Fibroblast of lung (primary cell): ENCODE measurements at places on chromosomes 11 and 22.
A peak's percentile ranks its signal among the peaks of the same experiment; 100 is the strongest.

- DNase-seq: no peak
These were observed 123.4 kb downstream of the CTTN start for GRCh38 chr11:70521475-70522308.

- DNase-seq: peak; percentile 91
These were observed at the start of gene UFD1 for GRCh38 chr22:19478901-19479354. TSS of gene UFD1 (minus strand) at chr22:19479193. CDS start at chr22:19479085, 108 bp downstream.

DNA sequence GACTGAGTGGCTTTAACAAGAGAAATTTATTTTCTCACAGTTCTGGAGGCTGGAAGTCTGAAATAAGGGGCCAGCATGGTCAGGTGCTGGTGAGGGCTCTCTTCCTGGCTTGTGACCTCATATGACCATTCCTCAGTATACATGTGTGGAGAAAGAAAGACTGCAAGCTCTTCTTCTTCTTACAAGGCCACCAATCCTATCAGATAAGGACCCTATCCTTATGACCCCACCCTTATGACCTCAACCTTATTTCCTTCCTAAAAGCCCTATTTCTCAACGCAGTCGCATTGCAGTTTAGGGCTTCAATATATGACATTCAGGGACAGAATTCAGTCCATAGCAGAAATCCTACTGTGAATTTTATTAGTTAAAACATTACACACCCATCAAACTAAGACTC, 124.4 kb upstream of the RAG2 start:
- no peak for DNase-seq

GRCh38 chr11:11592146-11592684, 29.6 kb downstream of the GALNT18 start:
- no peak for DNase-seq

DNA sequence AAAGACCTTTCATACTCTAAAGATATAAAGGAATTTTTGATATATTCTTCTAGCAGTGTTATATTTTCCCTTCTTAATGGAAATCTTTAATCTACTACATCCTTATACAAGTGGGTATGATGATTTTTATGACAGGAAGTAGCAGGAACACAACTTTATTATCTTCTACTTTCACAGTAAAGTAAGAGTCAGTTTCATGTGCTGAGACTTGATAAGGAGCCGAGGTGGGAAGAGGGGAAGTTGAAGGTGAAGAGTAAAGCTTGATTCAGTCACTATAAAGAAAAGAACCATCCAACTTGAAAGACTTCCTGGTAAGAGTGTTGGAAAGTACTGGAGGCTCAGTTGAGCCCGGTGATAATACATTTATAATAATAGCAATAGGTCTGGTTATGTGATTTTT, 82.1 kb upstream of the PTH start:
- no peak for DNase-seq

DNA sequence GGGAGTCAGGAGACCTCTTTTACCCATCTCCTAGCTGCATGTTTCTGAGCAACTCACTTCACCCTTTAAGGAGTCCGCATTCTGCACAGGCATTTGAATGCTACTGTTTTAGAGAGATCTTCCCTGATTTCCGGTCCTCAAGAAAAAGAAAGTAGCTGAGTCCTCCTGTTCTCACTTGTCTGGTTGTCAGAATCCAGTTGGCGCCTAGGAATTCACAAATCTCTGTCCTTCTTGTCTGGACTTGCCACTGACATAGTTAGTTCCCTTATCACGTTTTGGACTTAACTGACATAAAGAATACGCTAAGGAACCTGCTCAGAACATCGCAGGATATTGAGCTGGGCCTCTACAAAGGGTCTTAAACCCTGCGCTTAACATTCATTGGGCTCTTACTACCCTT, 61.3 kb upstream of the OR5P2 start:
- DNase-seq: no peak

DNA sequence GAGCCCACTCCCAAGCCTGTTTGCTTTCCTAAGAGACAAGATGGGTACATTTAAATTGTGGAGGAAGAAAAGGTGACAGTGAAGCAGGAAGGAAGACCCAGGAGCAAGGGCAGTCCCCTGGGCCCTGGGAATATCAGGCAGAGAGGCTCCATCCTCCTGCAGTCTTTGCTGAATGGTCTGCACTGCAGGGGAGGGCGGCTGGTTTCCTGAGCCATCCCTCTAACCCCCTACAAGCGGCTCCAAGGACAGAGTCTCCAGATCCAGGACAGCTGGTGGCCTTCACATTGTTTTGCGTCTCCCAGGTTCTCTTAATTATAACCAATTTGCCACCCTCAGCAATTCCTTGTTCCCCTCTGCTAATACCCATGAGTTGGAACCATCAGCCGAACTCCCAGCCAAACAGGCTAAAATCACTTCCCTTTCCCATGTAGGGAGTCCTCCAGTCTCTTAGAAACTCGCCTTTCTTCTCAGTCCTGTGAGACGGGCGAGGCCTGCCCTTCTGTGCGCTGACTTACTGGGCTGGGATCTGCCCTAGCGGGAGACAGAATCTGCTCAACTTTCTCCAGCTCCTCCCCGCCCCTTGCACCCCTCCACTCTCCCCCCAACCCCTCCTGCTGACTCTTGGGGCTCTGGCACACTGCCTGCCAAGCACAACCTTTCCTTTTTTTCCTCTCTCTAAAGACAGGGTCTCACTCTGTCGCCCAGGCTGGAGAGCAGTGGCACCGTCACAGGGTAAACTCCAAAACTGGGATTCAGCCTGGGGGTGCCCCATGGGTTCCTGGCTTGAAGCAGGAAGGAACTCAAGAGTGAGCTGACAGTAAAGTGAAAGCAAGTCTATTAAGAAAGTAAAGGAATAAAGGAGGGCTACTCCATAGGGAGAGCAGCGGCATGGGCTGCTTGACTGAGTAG, 53.4 kb upstream of the EMID1 start:
- DNase-seq: no peak

DNA sequence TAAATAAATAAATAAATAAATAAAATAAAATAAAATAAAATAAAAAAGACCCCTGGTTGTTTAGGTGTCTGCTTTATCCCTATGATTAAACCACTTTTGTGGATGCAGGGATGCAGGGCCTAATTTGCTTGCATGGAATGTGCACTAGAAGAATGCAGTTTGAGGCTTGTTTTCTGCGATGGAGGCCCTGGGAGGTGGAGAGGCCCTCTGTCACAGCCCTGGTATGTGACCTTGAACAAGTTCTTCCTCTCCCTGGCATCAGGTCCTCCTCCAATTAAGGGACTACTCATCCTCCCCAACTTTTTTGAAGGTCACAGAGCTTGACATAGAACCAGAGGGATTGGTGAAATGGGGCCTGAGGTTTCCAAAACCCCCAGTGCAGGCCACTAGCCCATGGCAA, 22.7 kb downstream of the KCNJ4 start:
- DNase-seq: no peak

DNA sequence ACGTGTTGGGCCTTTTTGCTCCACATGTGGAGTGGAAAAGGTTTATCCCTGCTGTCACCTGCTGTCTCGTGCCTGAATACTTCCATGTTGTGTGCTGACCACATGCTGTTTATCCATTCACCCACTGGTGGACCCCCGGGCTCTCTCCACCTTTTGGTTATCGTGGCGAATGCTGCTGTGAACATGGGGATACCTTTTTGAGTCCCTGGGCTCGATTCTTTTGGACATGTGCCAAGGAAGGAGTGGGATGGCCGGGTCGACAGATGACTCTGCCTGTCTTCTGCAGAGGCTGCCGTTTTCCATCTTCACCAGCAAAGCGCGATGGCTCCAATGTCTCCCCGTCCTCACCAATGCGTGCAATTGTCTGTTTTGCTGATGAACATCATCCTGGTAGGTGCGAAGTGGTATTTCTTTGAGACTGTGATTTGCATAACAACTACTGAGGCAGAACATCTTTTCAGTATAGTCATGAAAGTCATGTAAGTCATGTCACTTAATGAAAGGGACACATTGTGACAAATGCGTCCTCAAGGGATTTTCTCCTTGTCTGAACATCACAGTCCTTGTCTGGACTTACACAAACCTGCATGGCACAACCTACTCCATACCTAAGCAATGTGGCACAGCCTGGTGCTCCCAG, 758.7 kb downstream of the BRD1 start:
- no peak for DNase-seq

DNA sequence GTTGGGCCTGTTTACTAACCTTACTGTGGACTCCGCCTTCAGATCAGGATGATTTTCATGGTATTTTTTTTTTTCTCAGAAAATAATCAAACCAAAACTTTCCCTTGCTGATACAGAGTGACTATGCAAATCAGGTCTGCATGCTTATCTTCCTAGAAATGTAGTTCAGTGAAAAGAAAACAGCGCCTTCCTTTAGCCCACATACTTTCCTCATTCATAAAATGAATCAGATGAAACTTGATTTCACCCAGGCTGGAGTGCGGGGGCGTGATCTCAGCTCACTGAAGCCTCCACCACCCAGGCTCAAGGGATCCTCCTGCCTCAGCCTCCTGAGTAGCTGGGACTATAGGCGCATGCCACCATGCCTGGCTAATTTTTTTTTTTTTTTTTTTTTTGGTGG, 26.0 kb downstream of the ZNRF3 start:
- DNase-seq: no peak

GRCh38 chr11:76169473-76169896, 36.8 kb downstream of the WNT11 start:
- no peak for DNase-seq

DNA sequence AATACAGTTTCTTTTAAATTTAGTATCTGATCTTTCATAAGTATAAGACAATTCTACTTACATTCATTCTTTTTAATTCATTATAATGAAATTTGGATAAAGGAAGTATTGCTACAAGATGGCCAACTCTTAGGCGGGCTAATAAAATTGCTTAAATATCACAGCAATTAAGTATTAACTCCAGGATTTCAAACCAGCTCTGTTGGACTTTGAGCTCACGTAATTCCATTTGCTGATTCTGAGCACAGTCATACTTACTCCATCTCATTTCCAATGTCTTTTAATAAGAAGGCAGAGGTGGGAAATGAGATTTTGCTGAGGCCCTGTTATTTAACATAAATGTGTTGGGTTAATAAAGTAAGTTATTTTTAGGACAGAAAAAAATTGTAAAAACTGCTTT, 748.1 kb downstream of the KCNA4 start:
- no peak for DNase-seq

DNA sequence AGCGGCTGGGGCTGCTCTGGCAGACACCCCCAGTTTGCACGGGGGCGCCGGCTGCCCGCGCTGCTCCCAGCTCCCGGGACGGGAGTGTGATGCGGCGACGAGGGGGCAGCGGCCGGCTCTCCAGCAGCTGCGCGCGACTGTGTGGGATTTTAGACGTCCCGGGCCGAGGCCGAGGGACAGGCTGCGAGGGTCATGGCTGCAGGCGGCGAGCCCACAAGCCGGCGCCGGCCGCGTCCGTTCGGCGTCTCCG, 159 bp downstream of the FZD4 start:
- DNase-seq: no peak

GRCh38 chr11:119545978-119546915, 123.3 kb upstream of the THY1 start:
- no peak for DNase-seq

DNA sequence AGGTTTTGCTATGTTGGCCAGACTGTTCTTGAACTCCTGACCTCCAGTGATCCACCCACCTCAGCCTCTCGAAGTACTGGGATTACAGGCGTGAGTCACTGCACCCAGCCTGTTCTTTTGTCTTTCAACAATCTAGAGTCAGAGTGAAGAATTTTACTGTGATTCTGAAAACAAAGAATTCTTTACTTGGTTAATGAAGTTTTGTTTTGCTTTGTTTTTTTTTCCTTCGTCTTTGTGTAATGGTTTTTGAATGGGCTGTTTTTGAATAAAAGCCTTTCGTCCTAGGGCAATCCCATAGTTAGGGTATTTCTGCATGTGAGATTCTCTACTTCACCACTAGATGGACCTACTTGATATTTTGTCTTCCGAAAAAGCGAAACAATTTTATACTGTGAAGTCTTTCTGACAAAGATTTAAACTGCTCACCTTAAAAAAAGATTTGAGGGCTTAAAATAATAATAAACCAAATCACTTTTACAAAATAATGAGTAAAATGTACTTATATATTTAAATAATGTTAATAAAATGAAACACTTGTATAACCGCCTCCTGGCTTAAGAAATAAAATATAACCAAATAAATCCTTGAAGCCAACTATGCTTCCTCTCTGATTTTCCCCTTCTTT, 43.4 kb upstream of the SC5D start:
- peak; percentile 84 for DNase-seq

DNA sequence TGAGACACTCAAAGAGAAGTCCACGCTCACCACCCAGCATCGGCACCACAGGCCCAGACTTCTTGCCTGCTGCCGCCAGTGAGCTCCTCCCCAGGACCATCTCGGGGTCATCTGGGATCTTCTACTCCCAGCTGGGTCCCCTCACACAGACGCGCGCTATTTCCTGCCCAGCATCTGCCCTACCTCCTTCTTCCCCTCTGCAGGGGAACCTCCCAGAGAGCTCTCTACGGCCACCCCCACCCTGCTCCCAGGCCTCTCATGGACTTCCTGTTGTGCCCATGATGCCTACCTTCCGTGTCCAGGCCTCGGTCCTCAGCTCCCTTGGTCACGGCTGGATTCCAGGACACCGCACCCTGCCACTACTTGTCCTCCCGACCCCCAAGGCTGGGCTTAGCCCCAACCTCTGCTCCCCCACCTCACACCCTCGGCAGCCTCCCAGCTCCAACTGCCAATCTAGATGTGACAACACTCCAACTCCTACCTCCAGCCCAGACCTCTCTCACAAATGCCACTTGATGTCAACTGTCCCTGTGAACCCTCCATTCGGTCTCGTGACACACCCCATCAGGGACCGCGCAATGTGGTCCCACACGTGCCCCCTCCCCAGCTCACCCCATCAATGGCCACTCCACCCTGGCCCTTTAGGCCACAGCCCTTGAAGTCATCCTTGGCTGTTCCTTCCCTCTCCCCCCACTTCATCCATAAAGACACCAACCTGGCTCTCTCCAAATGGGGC, 45.3 kb downstream of the SGSM3 start:
- no peak for DNase-seq

DNA sequence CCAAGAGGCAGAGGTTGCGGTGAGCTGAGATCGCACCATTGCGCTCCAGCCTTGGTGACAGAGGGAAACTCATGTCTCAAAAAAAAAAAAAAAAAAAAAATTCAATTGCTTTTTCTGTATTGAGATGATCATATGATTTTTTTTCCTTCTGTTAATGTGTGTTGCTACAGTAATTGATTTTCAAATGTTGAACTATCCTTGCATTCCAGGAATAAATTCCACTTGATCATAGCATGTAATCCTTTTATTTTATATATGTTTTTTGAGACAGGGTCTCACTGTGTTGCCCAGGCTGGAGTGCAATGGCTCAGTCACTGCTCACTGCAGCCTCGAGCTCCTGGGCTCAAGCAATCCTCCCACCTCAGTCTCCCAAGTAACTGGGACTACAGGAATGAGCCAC, 33.3 kb downstream of the MOV10L1 start:
- DNase-seq: no peak

DNA sequence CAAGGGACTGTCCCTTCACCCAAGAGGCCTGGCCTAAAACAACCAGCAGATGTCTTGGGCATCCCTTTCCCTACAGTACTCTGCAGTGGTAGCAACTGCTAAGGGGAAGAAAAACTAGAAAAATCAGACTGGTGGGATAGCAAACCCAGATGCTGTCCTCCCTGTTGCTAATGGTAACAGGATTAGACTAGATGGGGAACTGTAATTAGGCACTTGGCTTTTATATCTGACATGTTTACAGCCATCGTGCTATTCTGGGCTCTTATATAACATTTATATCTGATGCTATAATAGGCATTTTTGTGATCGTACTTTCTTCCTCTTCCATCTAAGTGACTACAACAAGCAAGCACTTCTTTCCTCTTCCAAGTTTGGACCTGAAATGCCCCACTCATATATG, 316.7 kb downstream of the DLG2 start:
- no peak for DNase-seq

- no peak for DNase-seq
These were observed 775 bp downstream of the FAM181B start for GRCh38 chr11:82732734-82733443.

GRCh38 chr11:69003301-69003865, 9.7 kb downstream of the MRGPRF start:
- no peak for DNase-seq
